ENCODE measurements at places on chromosomes 2 and 18.

DNA sequence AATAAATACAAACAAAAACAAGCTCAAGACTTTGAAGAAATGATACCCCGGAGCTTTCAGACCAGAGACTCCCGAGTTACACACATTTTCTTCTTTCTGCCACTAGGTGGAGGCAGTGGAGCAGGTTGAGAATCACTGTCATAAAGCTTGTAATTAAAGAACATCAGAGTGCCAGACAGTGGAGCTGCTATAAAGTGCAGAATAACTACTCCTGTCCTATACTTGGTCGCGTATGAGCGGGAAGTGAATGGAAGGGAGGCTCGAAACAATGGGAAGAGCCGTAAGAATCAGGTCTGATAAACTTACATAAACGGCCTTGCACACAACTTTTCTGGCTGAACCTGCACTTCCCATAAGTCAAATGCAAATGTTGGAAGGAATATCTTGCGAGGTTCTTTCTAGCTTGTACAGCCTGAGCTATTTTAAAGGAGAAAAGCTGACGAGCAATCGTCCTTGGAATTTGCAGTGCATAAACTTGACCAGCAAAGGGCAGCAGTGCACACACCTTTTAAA lies 189.0 kb downstream of the RPIA start:
- no peak for DNase-seq

DNA sequence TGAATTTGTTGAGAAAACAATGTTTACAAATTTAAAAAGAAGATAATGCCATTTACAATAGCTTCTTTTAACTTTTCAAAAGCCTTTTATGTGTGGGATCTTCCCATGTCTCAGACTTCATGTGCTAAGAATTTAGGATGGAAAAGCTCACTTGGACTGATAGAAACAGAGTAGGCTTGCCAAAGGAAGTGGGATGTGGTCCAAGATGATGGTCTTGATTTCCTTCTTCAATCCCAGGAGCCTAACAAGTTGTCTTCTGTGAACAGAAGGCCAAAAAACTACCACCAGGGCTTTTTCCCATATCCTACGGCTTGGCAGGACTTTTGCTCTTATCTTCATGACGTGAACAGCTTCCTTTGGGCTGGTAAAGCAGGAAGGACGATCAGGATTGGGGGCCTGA lies 9.5 kb downstream of the CXCR4 start:
- no peak for DNase-seq

DNA sequence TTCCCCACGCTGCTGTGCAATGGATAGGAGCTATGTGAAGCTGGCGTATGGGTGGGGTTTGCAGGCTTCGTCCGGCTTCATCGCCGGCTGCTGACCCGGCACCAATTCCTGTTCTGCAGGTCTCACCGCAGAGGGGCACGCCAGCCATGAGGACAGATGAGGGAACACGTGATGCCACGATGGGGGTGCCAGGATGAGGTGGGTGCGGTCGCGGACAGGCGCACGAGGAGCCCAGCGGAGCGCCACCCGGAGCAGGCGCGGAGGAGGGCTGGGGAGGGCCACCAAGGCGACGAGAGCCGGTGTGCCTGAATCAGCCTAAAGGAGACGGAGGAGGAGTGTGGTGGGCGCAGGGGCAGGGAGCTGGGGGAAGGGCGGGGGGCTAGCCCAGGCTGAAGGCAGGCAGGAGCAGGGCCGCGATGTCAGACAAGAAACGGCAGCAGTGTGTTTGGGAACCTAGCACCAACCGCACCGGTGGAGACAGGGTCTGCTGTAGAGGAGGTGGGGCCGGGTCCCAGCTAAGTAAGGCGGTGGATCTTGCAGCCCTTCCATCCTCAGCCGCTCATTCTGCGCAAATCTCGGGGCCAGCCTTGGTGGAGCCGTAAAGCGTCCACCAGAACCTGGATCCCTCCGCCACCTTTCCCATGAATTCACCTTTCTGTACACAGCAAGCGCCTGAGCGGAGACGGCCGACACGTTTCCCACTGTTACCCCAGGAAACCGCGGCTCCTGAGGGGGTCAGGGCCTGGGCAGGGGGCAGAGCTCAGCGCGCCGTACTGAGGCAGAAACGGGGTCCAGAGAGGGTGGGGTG lies 17.0 kb upstream of the CD8A start:
- peak; percentile 65 for DNase-seq

DNA sequence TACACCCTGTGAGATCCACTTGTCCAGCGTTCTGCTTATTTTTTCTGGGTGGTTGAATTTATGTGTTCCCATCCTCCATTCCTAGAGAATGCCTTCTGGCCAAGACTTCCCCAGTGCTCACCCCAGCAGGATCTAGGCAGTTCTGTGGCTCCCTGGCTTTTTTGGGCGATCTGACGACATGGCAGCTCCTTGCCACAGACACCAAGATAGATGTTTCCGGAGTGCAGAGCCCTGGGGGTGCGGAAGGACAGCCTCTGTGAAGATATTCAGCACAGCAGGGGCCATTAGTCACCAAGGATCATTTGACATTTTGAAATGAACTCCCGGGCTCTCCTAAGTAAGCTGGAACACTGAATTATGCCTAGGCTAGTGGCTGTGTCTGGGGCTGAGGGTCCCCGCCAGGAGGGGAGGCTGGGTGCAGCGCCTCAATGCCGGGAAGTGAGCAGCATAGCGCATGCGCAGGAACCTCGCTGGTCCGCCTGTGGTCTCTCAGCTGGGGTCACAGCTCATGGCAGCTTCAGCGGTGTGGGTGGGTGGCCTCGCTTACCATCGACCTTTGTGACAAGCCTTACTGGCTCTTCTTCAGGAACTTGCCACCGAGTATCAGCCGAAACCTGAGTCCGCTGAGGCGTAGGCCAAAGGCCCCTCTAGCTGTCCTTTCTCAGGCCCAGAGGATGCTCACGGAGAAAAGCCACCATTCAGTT lies 60.3 kb downstream of the MEX3C start:
- no peak for DNase-seq

All from germinal center (tissue), 1 donor.